ENCODE measurements at places on chromosomes 4 and X. TPM values are rescaled to one million over a fixed set of nuclear protein-coding genes. Genes with fewer than 3 reads are reported as not detected.

- DNase-seq: no peak
Measured at GRCh38 chrX:6981718-6982406, 165.7 kb upstream of the STS start.

Gene ASMTL
- 9.1 TPM for total RNA-seq

Gene CSAG3
- total RNA-seq: not detected

DNA sequence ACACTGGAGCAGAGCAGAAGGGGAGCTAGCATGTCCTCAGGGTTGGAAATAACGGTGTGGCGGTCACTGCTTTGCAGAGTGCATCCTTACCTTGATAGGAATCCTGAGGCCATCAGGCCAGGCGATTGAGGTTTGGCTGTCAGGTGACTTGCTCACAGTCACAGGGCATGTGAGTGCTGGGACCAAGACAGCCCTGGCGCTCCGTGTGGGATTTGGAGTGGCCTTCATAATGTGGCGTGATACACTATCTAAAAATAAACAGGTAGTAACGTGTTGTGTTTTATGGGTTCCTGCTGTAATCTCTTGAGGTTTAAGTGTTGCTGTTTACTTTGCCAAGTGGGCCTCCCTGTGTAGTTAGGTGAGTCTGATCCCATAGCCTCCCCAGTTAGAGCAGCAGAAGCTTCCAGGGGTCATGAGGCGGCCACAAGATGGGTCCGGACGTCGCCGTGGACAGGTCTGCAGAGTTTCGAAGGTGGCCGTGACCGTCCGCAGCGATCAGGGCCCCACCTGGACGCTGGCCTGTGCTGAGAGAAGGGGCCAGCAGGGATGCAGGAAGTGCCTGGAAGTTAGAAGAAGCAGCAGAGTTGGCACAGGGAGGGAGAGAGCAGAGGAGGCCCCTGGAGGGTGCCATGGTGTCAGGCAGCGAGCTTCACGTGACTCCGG lies 27.7 kb downstream of the RGS12 start:
- DNase-seq: no peak

GRCh38 chr4:176839656-176840055 lies 46.9 kb upstream of the VEGFC start:
- no peak for DNase-seq

GRCh38 chr4:11590132-11590531 lies 161.4 kb upstream of the HS3ST1 start:
- no peak for DNase-seq
